ENCODE measurements at places on chromosomes 3 and 15.
A peak's percentile ranks its signal among the peaks of the same experiment; 100 is the strongest.

GRCh38 chr15:61796056-61796455 is 264.2 kb downstream of the VPS13C start:
- no peak for DNase-seq

DNA sequence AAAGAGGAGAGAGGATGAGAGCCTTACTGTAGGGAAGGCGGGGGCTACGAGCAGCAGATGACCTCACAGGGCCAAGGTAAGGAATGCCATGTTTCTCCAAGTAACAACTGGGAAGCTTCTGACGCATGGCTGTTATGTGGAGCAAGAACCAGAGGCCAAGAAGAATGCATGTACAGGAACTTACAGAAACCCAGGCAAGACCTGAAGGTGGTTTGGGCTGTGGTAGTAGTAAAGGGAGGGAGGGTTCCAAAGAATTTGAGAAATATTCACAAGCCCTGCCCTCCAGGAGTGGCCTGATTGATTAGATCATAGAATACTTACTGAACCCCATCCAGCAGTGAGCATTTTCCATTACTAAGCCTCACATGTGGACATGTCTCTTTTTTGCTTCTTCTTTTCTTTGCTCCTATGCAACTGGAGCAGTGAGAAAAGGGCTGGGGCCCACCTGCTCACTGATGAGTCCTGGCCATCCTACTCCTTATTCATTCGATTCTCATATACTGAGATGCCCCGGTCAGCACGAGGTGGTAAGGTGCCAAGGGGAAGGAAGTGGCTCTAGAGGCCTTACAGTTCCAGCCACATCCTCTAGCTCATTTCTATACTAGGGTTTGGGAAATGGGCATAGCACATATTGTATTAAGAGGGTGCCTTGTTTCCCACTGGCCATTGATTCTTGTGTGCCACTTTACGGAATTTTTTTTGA is 8.3 kb upstream of the SLC12A8 start:
- no peak for DNase-seq

GRCh38 chr3:30681649-30682211 is 75.3 kb downstream of the TGFBR2 start:
- DNase-seq: no peak

DNA sequence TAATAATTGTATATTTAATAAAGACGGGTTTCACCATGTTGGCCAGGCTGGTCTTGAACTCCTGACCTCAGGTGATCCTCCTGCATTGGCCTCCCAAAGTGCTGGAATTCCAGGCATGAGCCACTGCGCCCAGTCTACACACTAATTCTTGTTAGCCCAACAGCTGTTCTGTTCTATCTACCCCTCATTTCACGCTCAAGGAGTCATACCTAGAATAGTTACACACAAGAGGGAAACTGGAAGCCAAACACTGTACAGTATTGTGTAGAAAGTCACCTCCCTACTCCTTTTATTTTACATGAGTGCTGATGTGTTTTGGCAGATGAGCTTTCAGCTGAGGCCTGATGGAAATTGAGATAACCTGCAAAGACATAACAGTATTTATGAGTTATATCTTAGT is 13.4 kb upstream of the CTDSPL2 start:
- DNase-seq: no peak

DNA sequence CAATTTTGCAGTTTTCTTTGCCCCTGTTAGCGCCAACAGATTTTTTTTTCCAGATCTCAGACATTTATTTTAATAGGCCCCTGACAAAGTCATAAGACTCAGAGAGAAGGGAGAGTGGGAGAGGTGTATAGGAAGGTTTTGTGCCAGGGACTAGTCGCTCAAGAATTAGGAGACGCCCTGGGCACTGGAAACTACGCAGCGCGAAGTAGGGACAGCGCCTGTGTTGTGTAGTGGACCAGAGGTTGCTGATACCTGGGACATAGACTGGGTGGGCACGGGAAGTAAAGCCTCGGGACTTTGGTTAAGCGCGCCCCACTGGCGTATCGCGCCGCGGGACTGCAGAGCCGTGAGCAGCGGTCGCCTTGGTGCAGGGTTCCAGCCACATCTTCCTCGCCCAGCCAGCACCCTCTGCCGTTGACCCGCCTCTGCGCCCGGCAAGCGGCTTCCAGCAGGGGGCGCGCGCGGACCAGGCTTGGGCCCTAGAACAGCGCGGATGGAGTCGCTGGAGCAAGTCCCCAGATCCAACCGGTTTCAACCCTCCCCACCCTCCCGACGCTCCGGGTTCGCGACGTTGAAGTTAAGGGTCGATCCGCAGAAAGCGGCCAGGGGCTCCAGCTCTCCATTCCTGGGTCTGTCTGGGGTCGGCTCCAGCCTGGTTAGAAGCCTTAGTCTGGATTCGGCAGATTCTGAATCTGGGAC is 3.0 kb upstream of the ISLR2 start:
- peak; percentile 84 for DNase-seq

DNA sequence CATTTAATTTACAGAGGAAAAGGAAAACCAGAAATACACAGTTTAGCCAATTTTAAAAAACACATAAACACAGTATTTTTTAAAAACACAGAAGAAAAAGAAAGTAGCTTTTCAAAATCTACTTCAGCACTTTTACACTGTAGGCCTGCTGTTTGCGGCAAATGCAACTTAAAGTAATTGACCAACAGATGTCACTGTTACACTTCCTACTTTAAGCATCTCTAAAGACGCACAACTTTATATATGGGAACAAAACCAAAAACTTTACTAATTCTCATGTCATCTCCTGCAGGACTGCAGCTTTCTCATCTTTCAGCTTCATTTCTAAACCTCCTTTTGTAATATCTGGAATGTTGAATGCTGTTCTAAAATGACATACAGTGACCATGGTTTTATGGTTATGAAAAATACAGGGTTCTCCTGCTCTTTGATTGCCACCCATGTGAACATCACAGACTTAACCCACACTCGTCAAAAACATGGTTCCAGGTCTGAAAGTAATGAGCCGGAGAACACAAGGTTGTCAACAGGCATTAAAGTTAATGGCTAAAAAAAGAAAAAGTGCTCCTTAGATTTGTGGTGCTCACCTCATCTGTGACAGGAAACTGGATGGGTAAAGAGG is 107.9 kb downstream of the FMN1 start:
- peak; percentile 19 for DNase-seq

- no peak for DNase-seq
Measured at GRCh38 chr3:5195605-5196004, 8.1 kb downstream of the EDEM1 start.

GRCh38 chr3:31690771-31691170 is 158.0 kb downstream of the STT3B start:
- DNase-seq: no peak

GRCh38 chr3:43870844-43871626 is 180.3 kb downstream of the ABHD5 start:
- DNase-seq: no peak

DNA sequence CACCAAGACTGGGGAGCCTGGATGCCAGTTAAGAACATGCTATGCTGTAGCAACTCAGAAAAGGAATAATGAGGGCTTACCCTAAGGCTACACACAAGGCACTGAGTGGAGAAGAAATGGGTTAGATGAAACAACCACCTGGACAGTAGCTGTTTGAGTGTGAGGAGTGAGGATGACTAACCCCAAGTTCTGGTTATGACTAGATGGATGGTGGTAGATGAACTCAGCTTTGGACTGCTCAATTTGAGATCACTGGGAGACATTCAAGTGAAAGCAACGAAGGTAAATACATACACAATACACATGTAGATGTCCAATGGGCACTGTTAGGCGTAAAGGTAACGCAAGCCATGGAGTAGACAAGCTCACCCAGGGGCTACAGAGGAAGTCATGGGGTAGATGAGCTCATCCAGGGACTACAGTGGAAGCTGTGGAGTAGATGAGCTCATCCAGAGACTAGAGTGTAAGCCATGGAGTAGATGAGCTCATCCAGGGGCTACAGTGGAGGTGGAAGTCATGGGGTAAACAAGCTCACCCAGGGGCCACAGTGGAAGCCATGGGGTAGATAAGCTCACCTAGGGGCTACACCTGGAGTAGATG is 98.3 kb downstream of the ANO10 start:
- no peak for DNase-seq

- DNase-seq: no peak
Measured at GRCh38 chr3:31704591-31705179, 172.0 kb downstream of the STT3B start.

GRCh38 chr3:147298511-147298982 is 107.8 kb downstream of the ZIC4 start:
- DNase-seq: no peak

GRCh38 chr15:42059661-42060476 is 34.5 kb downstream of the PLA2G4D start:
- no peak for DNase-seq

- no peak for DNase-seq
Measured at GRCh38 chr3:101020351-101021015, 27.3 kb upstream of the ABI3BP start.

DNA sequence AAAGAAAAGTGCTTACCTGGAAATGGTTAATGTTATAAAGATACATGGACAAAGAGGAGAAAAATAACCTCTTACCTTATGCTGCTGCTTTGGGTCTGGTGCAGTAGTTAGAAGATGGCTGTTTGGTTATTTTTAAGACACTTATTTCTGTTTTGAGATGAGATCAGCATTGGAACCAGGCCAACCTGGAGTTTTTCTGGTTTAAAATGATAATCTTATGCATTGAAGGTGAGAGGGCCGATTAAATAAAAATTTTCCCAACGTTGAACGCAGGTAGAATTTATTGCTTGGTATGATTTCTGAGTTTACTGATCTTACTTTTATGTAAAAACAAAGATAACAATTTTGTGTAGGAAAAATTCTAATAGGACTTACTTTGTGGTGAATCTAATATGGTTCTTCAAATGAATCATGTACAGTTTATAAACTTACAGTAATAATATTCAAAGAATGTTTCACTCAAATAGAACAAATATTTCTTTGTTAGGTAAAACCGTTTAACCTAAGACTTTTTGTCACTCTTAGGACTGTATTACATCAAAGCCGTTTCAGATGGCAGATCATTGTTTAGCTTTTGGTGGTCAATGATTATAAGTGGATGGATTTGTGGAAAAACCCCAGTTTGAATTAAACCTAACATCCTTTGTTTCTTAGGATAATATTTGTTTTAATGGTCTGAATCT is 14.9 kb downstream of the UBE2E2 start:
- DNase-seq: no peak

GRCh38 chr3:129119365-129120100 is 2.1 kb downstream of the RAB43 start:
- no peak for DNase-seq

GRCh38 chr3:192307631-192308030 is 419.7 kb downstream of the FGF12 start:
- no peak for DNase-seq

- DNase-seq: no peak
Measured at GRCh38 chr3:100891827-100892226, 101.4 kb downstream of the ABI3BP start.

GRCh38 chr3:194828116-194828515 is 142.4 kb downstream of the FAM43A start:
- DNase-seq: no peak

DNA sequence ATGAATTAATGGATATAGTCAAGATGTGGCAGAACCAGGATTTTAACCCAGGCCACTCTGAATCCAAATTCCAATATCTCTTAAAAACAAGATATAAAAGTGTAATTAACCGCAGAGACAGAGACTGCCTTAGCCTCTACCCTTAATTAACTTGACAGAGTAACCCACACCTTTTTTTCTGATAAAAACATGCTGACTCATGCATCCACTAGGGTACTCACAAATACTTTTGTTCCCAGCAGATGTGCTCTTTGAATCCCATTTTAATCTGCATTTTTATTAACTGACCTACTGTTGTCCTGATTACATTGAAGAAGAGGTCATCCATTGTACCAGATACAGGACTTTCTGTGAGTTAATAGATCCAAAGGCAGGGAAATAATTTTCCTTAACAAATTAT is 278.3 kb downstream of the CHL1 start:
- DNase-seq: no peak

DNA sequence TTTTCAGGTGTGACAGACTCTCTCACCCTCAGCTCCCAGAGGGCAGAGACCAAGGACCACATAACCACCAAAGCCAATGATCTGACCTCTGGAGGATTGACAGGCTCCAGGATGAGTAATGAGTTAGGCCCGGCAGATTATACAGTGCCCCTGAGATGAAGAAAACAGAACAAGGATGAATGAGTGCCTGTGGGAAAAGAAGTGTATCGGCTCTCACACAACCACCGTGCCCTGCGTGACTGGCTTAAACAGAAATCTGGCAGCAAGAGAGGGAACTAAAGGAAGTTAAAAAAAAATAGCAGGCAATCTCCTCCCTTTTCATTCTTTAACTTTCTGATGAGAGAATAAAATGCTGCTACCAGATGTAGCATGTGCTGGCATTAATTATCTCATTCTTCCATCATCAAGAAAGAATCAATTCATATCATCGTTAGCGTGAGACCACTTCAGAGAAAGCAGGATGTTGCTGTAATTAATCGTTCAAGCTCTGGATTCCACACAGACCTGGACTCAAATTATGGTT is 227.5 kb upstream of the COL8A1 start:
- DNase-seq: no peak

DNA sequence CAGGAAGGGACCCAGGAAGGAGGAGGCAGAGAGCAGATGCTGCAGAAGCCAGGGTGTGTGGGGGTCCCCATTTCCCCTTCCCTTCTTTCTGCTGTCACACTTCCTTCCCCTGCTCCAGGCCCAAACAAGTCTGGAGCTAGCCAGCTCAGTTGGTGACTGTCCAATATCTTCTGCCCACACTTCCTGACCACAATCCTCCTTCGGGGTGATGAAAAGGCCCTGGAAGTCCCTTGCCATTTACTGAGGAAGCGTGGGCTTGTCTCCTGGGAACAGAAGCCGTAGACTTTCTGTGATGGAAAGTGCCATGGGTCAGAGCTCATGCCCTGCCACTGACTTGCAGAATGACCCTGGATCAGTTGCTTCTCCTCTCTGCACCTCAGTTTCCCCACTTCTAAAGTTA is 39.0 kb downstream of the ANAPC13 start:
- DNase-seq: no peak

GRCh38 chr15:101088788-101089578 is 162.9 kb downstream of the CHSY1 start:
- no peak for DNase-seq

DNA sequence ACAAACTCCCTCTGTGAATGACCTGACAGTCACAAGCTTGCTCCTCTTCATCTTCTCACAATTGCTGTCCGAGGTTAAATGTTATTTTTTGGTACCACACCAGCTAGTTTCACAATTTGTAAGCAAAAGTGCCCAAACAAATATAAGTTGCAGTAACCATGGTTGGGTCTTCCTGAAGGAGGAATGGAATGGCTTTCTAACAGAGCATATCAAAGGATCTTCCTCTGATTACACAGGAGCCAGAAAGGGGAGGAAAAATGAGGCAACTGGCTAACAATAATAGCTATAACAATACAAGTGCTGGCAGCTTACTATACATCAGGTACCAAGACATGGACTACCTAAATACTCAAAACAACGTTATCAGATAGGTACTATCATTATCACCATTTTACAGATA is 90.4 kb downstream of the WWTR1 start:
- DNase-seq: no peak

GRCh38 chr3:50660386-50660785 is 14.3 kb upstream of the DOCK3 start:
- DNase-seq: no peak

DNA sequence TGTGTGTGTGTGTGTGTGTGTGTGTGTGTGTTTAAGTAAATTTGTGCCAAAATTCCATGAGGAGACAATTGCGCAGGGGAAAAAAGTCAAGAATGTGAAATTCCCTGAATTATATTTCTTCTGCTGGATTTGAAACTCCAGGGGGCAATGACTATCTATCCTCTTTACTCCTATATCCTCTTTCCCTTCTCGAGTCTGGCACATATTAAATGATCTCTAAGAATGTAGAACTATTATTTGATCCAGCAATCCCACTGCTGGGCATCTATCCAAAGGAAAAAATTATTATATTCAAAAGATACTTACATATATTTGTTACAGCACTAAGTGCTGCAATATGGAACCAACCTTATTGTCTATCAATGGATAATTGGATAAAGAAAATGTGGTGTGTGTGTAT is 350.1 kb upstream of the ADAMTS9 start:
- no peak for DNase-seq

Measured in NCI-H1417 treated with DMSO at 0.1 percent for 48 hours (cell line).